ENCODE measurements at places on chromosomes 1 and 21. TPM values are rescaled to one million over a fixed set of nuclear protein-coding genes. Genes with fewer than 3 reads are reported as not detected.

Gene CFHR3
- total RNA-seq = not detected

Gene PIK3C2B
- 32.0 TPM for total RNA-seq

Gene DMBX1
- total RNA-seq = 0.30 TPM

Gene NBPF11
- 9.7 TPM for total RNA-seq

Gene RCSD1
- total RNA-seq = 158 TPM

Gene SLC9C2
- total RNA-seq = not detected

Gene FAM131C
- total RNA-seq = 5.1 TPM

Gene IL22RA1
- total RNA-seq = not detected

Gene ATP6V1G3
- total RNA-seq = not detected

Gene GBP6
- total RNA-seq = 0.38 TPM

Gene CSF3R
- total RNA-seq = 0.43 TPM

Gene KCNA2
- 5.9 TPM for total RNA-seq

Gene CNKSR1
- 5.3 TPM for total RNA-seq

Gene HSD3B1
- total RNA-seq = not detected

Gene SMIM1
- not detected for total RNA-seq

Gene UBXN10
- total RNA-seq = 1.5 TPM

Gene C1orf87
- total RNA-seq = not detected

Gene PTGER3
- total RNA-seq = 0.13 TPM

GRCh38 chr1:204065986-204066300 lies 7.0 kb upstream of the SOX13 start:
- no peak for DNase-seq

DNA sequence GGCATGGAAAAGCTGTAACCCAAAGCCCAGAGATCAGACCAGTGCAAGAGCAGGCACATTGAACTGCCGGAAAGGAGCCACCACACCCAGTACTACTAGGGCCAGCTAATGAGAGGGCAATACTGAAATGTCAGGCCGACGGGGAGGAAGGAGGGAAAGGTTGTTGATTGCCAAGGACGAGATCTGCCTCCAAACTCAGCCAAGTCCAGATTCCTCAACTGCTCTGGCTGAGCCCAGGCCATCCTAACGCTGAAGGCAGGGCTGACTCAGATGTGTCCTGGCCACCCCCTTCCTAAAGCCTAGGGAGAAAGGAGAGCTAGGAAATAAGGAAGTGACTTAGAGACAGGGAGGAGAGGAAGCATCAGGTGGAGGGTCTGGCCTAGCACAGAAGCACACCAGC lies 42.1 kb upstream of the IPO9 start:
- no peak for DNase-seq

DNA sequence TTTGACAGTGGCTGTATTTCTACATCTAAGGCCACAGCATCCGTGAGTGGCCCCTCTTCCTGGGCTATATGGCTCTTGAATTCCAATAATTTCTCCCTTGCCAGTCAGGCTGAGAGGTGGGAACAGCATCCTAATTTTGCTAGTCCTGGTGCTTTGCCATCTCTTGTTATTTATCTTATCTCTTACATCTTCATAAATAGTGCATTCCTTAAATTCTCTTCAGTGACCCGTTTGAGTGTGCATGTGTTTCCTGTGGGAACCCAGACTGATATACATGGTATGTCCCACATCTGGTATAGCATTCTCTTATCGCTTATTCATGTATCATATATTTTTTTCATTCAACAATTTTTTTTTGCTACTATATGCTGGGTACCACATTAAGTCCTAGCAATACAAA lies 9.9 kb downstream of the S100A11 start:
- DNase-seq = no peak

- DNase-seq = no peak
Measured at GRCh38 chr1:43774359-43774758, 67.0 kb downstream of the ST3GAL3 start.

DNA sequence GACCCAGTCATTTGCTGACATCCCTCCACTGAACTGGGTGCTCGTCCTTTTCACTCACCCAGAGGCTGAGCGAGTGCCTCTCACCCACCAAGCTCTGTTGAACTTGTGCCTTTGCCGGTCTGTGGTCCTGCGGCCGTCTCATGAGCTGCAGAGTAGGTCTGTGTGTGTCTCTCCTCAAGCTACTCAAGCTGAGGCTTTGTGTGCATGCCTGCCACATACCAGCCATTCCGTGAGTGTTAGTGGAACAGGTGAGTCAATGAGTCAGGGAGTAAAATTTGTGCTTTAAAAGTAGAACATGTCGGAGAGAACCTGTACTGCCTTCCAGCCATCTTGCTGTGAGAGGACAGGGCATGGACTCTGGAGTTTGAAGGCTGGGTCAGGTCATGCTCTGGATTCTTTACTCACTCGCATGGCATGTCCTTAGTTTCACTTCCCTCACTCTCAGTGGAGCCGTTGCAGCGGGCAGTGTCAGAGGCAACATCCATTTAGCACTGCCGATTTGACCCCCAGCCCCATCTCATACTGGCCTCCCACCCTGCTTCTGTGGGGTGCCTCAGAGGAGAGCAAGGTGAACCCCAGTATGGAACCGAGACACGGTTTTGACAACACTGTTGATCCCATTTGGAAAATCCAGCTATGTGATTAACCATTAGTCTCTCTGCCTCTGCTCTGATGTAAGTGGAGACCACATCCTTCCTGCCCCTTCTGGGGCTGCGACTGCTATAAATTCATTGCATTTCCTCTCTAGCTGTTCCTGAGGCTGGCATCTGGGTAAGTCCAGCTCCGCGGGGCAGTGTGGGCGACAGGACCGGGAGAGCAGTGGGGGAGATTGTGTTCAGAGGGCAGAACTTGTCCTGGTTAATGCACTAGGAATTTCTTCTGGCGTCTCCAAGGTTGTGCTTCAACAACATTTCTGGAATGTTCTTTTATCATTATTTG lies at the start of gene NLRP3:
Gene NLRP3, plus strand, starts transcription at position 751 of the 939 bp plus-strand sequence. CDS start 2,628 bp downstream, outside the sequence.
- peak; percentile 52 for DNase-seq

DNA sequence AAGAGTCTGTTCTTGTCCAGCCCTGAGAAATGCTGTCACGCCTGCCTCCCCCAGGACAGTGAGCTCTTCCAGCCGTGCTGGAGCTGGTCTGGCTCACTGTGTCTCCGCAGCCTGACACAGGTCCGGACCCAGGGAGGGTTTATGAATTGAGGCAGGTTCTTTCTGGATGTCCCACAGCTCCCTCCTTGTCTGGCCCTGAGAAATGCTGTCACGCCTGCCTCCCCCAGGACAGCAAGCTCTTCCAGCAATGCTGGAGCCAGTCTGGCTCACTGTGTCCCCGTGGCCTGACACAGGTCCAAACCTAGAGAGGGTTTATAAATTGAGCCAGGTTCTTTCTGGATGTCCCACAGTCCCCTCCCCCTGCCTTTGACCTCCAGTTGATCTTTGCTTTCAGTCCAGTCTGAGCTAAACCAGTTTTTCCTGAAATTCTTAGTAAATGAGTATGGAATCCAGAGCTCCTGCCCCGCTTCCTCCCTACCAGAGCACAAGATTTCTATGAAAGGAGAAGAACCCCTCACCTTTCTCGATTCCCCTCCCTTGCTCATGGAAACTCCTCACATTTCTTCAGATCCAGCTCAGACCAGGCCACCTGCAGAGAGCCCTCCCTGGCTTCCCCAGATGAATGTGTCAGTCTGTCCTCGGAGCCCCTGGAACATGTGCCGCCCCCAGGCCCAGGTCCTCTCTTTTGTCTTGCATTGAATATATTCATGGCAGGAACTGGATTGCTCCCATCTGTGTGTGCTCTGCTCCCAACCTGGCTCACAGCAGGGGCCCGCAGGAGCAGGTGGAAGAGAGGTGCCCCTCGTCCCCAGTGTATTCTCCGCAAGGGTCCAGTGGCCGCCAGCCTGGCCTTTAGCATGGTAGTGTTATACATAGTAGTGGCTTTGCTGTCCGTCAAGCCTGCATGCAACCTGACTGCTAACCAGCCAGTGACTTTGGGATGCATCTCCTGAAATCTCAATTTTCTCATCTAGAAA lies 116.3 kb downstream of the EPHB2 start:
- no peak for DNase-seq

DNA sequence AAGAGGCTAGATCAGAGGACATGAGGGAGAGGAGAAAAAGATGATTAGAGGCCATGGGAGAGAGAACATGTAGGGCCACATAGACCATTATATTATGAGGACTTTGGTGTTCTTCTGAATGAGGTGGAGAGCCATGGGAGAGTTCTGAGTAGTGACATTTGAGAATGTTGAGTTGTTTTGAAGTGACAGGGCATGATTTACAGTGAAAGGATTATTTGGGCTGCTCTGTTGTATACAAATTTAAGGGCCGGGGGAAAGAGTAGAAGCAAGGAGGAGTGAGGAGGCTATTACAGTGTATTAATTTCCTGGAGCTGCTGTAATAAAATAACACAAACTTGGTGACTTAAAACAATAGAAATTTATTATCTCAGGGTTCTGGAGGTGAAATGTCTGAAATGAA lies 102.5 kb upstream of the RGS4 start:
- DNase-seq = no peak

GRCh38 chr1:959731-960362 lies 537 bp upstream of the KLHL17 start:
- no peak for DNase-seq

- DNase-seq = no peak
Measured at GRCh38 chr1:30600258-30600657, 123.1 kb downstream of the MATN1 start.

GRCh38 chr1:167669209-167670124 lies 39.4 kb downstream of the RCSD1 start:
- no peak for DNase-seq

DNA sequence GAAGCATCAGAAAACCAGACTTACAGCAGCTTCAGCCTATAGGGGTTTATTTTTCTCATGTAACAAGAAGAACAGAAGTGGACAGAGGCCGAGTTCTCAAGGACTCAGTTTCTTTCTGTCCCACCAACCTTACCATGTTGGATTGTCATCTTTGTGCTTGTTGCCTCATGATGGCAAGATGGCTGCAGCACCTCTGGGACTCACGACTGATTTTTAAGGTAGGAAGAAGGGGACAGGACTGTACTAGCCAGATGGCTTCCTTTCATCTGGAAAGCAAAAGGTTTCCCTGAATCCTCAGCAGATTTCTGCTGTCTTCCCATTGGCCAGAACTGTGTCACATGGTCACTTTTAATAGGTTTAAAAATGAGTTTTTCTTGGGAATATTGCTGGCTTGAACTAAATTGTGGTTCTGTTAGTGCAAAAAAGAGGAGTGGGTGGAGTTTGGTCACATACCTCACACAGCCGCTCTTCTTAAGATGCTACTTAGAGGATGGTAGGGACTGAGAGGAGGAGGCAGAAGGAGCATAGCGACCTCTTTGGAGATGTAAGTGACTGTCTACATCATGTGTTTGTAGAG lies 48.1 kb upstream of the ENAH start:
- no peak for DNase-seq

- DNase-seq = no peak
Measured at GRCh38 chr1:150269451-150269850, 635 bp upstream of the APH1A start.

- DNase-seq = no peak
Measured at GRCh38 chr1:222140206-222140605, 398.3 kb upstream of the DUSP10 start.

- DNase-seq = no peak
Measured at GRCh38 chr21:45454926-45455673, 50.1 kb downstream of the COL18A1 start.

DNA sequence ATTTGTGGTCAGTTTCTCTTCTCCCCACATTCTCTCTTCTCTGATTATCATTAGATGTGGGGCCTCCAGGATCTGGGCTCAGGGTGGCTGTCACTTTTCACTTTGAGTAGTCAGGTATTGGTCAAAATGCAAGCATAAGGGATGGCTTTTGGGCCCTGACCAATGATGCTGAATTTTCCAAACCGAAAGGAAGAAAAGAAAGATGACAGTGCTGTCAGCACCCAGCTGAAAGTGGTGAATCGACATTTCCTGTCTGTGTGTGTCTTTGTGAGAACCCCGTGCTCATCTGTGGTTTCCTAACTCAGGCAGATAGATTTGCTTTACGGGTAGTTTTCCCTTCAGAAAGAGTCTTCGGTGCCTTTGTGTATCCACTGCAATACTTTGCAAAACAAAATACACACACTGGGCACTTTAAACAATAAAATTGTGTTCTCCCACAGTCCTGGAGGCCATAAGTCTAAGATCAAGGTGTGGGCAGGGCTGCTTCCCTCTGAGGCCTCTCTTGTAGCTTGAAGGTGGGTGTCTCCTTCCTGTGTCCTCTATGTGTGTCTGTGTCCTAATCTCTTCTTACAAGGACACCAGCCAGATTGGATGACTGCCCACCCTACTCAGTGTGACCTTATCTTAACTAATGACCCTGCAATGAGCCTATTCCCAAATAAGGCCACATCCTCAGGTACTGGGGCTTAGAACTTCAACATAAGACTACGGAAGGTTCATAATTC lies 274.8 kb upstream of the AJAP1 start:
- DNase-seq = peak; percentile 20

- no peak for DNase-seq
Measured at GRCh38 chr1:235583511-235584001, 66.0 kb downstream of the GNG4 start.

GRCh38 chr1:43402089-43402865 lies 12.6 kb downstream of the SZT2 start:
- no peak for DNase-seq

DNA sequence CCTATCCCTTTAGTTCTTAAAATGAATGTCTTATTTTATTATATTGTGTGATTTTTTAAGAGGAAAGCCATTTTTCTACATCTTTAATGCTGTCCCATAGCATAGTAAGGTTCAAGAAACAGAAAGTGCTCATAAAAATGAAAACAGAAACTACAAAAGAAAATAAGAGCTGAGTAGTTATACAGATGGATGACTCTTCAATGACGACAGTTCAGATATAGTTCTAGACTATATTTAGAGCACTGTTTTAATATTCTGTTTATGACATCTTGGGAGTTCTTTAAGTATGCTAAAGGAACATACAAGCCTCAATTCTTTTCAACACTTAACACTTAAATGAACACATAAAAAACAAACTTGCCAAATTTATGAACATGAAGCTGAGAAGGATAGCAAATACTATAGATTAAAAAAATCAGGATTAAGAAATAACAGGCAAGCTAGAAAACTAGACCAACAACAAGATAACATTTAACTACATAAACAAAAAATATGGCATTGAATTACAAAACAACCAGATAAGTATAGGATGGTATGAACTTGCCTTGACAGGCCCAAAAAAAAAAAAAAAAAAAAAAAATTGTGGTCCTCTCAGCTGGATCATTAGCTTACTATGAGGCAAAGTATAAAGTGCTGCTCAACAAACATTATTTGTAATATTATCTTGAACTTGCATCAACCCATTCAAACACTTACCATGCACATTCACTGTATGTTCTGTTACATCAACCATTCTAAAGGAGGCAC lies 87.9 kb downstream of the ZZZ3 start:
- no peak for DNase-seq

- no peak for DNase-seq
Measured at GRCh38 chr1:222786121-222786520, 28.7 kb upstream of the DISP1 start.

- no peak for DNase-seq
Measured at GRCh38 chr1:34418166-34418565, 241.5 kb downstream of the C1orf94 start.

DNA sequence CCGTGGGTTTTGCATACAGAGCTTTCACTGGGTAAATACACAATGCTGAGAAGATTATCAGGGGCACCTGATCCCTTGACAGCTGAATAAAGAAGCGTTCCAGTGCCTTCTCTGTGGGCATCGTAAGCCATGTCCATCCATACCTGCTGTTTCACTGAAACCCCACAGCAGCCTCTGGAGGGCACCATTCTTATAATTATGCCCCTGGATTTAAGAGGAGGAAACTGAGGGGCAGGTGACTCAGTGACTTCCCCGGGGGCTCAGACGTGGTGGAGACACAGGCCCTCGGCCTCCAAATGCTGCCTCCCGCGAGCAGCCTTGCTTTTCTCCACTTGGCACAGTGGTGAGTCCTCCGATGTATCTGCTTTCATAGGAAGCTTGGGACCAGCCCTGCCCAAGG lies 56.7 kb downstream of the B3GALT5 start:
- no peak for DNase-seq
